Stimulated activated CD4-positive, alpha-beta T cell treated with anti-CD3 and anti-CD28 coated beads, Interleukin-4, amount 100 ng/mL, for 1 hour (primary cell): ENCODE measurements at places on chromosomes 13 and 19.

DNA sequence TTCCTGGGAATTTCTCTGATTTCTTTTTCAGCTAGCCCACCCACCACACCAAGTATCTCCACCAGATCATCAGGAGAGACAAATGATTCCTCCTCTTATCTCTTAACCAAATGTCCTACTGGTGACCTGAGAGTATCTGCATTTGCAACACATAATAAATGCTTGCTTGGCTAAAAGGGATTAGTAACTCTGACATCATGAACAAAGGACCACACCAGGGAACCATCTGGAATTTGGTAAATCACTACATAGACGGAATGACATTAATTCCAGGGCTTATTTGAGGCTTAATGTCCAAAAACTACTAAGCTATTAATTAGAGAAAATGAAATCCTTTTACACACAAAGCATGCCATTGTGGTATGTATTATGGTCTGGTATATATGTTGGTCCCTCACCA lies 139.0 kb downstream of the RAP2A start:
- no peak for DNase-seq

- DNase-seq, result no peak
Measured at GRCh38 chr19:5321851-5322681, 18.5 kb downstream of the PTPRS start.

DNA sequence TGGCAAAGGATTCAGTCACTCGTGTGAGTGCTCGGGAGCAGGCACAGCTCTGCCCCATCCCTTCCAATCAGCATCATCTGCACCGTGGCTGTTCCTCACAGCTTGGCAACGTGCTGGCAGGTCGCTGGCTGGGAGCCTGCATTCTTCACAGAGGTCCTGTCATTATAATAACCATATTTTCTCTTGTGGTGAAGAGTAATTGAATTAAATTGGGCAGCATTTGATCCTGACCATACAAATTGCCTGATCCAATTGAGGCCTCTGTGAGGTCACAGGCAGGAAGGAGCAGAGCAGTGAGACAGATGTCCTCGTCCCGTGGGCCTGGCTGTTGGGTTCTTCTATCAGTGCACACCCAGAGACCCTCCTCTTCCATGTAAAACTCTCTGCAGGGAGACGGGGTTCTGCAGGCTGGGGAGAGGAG lies 407.8 kb downstream of the COG6 start:
- no peak for DNase-seq

DNA sequence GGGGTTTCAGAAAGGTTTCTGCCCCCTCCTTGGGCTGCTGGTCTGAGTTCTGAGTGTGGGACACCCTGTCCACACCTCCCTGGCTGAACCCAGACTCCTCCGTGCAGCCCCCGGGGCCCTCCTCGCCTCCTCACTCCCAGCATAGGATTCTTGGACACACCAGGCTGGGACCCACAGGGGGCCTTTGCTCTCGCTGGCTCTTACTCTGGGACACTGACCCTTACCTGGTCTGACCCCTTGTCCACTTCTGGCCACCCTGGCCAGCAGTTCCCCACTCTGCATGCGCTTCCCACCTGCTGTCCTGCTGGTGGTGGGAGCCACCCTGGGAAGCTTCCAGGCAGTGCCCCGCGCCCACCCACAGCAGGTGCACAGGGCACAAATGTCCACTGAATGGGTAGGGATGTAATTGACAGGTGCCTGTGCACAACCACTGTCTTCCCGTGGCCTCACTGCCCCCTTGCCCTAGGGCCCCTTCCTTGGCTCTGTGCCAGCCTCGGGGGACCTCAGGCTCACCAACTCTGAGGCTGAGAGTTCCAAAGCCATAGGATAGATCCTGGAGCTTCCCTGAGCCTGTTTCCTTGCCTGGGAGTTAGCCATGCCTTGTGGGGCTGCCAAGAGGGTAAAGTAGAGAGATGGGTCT lies 7.0 kb upstream of the SLC25A42 start:
- no peak for DNase-seq

DNA sequence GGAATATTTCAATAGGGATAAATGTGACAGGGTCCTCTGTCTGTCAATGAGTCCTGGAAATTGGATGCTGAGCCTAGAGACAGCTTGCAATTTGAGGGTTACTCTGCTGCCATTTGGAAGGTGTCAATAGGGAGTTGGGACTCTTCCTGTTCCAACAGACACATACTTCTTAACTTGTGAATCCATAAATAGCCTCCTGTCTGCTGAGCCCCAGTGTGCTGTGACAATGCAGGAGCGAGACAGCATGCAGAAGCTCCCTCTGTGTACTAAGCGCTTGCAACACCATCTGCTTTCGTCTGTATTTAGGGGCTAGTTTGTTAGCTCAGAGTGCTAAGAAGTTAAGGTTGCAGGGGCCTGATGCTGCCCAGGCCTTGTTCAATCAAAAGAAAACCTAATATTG lies 58.5 kb upstream of the GPR12 start:
- DNase-seq, result no peak

- DNase-seq, result peak; percentile 74
Measured at GRCh38 chr19:4172861-4173473, 9.4 kb downstream of the SIRT6 start.

- peak; percentile 47 for DNase-seq
Measured at GRCh38 chr19:47111006-47111621, 2.5 kb downstream of the ZC3H4 start.

DNA sequence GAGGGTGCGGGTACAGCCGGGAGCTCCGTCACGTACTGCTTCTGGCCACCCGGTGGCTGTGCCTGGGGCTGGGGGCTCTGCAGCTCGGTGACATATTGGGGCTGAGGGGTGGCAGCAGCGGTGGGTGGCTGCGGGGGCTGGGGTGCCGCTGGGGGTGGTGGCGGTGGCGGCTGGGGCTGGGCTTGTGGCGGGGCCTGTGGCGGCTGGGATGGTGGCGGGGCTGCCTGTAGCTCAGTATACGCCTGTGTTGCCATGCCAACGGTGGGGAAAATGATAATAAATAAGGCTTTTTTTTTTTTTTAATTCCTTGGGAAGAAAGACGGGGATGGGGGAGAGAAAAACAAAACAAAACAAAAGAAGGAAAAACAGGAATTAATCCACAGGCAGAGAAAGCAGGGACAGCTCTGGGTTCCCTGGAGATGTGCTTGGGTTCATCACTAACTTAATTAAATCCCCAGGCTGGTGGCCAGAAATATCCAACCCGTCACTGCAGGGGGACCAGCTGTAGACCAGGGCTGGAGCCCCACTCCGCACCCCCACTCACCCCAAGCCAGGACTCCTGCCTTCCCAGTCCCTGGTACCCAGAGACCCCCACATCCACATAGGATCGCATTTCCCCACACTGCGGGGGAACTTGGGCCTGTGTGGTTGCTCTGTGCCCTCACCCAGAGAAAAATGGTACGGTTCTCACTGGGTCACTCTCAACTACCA lies 12.4 kb downstream of the RFX1 start:
- no peak for DNase-seq

- no peak for DNase-seq
Measured at GRCh38 chr13:58190577-58190976, 559.0 kb downstream of the PCDH17 start.

GRCh38 chr13:32525766-32526165 lies 12.8 kb downstream of the N4BP2L2 start:
- no peak for DNase-seq

- DNase-seq, result no peak
Measured at GRCh38 chr13:81109026-81109425, 768.1 kb upstream of the SPRY2 start.

- DNase-seq, result peak; percentile 54
Measured at GRCh38 chr19:31350693-31351055, 1.4 kb upstream of the TSHZ3 start.

DNA sequence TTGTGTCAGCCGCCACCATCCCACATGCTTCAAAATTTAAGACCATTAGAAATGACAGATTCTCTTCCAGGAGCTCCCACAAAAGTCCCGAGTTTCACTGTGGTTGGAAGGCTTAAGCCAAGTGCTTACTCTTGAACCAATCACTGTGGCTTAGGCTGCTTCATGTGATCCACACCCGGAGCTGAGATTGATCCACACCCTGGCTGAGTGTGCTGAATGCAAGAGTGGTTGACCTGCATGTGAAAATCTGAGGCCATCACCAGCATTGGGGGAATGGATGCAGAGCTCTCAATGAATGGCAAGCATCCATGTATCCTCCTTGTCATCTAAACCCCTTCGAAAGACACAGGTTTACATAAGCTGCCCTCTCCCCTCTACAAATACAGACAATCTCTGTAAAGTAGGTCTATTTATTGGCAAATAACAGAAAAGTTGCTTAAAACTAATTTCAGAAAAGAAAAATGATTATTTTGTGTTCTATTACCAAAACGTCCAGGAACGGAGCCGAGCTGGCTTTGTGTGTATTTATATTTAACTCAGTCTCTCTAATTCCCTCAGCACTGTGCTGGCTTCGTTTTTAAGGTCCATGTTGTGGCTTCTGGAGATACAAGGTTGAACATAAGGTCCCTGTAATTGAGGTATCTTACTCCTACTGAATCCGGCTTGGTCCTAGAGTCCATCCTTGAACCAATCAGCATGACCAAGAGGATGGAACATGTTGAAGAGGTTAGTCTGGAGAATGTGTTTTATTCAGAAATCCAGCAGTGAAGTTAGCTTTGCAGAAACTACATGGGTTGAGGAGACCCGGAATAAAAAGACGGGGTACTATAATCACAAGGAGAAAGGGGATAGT lies 332.4 kb downstream of the LIG4 start:
- no peak for DNase-seq

GRCh38 chr13:54356849-54357248 lies 1328.2 kb downstream of the OLFM4 start:
- no peak for DNase-seq

GRCh38 chr13:80001510-80001842 lies 339.4 kb downstream of the SPRY2 start:
- DNase-seq, result no peak

DNA sequence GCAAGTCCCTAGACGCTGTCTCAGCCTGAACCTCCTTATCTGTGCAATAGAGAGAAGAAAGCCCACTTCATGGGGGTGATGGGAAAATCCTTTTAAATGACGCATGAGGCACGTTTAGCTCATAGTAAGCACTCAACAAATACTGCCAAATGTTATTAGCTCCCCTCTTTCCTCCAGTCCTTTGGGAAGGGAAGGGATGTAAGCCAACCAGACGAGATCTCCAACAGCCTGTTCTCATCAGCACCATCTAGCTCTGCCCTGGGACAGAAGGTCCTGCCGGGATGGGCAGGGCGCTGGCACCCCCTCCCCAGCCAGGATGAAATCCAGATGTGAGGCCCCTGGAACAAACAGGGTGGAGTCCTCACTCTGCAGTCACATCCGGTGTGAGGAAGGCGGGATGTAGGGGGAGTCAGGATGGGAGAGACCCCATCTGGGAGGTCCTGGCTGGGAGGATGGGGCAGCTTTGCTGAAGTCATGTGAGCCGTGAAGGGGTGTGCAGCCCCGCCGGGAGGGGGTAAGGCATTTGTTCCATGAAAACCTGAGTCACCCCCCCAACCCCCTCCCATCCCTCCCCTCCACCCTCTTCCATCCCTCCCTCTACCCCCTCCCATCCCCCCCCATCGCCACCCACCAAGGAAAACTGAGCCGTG lies 4.6 kb downstream of the S1PR2 start:
- no peak for DNase-seq

DNA sequence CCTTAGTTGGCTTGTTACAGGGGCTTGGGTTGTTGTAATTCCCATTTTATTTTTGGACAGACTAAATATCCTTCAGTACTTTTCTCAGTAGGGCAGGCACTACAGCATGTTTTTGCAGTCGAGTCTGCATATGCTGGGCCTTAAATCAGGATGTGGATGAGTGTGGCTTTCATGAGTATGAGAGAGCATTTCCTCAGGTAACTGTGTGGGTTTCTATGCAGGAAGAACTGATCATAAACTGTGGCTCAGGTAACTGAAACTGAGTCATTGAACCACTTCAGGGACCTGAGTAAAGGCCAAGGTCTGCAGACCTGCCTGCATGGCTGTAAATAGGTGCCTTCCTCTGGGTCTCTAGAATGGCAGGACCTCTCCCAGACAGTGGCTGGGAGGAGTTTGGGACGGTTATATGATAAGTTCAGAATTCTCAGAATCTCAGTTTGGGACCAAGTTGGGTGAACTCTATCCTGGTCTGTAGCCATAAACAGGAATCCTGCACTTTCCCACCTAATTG lies 112.1 kb downstream of the ZNF737 start:
- DNase-seq, result no peak

DNA sequence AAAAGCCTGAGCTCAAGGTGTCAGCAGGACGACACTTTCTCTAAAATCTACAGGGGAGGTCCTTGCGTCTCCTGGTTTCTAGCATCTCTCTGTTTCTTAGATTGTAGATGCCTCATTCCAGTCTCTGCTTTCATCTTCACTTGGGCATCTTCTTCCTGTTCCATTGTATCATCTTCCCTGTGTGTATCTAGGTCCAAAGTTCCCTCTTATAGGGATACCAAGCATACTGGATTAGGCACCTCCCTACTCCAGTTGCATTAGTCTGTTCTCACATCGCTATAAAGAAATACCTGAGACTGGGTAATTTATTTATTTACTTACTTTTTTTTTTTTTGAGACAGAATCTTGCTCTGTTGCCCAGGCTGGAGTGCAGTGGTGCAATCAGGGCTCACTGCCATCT lies 91.3 kb upstream of the ABCC4 start:
- no peak for DNase-seq

GRCh38 chr19:29945433-29945832 lies 3.4 kb downstream of the URI1 start:
- DNase-seq, result no peak

- DNase-seq, result no peak
Measured at GRCh38 chr19:17329366-17330261, 5.0 kb downstream of the ANO8 start.

DNA sequence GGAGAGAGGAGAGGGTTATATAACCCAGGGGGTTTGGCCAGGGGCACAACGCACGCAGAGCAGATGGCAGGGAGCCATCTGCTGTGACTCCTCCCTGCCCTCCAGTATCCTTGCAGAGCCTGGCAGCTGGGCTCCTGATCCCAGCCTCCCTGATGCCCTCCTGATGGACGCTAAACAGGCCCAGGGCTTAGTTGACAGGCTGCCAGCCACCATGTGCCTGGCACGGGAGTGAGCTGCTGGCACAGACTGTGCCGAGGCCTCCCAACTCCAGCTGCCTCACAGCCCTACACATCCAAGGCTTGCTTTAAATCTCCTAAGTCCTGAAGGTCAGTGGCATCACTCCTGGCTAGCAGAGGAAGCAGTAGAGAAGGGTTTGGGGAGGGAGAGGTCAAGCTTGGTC lies 16.7 kb downstream of the SYDE1 start:
- DNase-seq, result no peak

- DNase-seq, result no peak
Measured at GRCh38 chr13:25717666-25718197, 334.1 kb downstream of the SHISA2 start.

DNA sequence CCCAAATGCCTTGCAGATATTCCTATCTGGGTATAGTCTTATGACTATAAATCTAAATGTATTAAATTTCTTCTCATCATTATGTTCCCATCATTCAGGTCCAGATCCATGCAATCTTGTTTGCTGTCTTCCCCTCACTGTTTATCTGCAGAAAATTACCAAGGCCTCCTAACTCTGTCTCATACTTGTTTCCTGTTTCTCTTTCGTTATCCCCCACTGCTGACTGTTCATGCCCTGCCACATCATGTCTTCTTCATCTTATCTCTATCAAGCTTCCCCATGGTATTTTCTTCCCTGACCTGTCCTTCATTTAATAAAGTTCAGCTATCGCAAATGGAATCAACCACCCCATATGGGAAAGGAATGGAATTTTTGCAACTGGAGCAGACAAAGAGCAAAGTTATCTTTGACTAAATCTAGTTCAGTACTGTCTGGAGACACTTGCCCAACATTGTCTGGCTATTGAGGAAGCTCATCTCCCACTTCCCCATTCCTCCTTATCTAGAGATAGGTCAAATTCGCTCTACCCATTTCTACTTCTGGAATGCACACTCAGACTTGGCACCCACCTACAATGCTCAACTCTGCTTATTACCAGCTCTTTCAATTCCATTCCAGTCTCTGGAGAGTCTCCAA lies 1358.1 kb downstream of the EFNB2 start:
- no peak for DNase-seq
